ENCODE measurements at places on chromosomes 6 and 20.
A peak's percentile ranks its signal among the peaks of the same experiment; 100 is the strongest.

GRCh38 chr6:88114838-88115237 is 51.3 kb downstream of the CNR1 start:
- H3K27ac ChIP-seq, result no peak overlapping the region
- no peaks in the 10 kb centered on the region for H3K36me3 ChIP-seq

- no peak for DNase-seq
- peaks cover 37% of the 10 kb centered on the region for H3K36me3 ChIP-seq
- H3K27ac ChIP-seq, result no peak overlapping the region
- no peaks in the 10 kb centered on the region for H3K27me3 ChIP-seq
Observed at GRCh38 chr6:138421608-138422007, 17.6 kb downstream of the HEBP2 start.

GRCh38 chr6:52497652-52498408 is 77.7 kb downstream of the EFHC1 start:
- peak overlapping the region; percentile 96 for H3K27ac ChIP-seq
- H3K4me1 ChIP-seq, result no peaks in the 10 kb centered on the region
- no peaks in the 10 kb centered on the region for H3K27me3 ChIP-seq
- H3K4me3 ChIP-seq, result no peak overlapping the region

- no peaks in the 10 kb centered on the region for H3K4me1 ChIP-seq
- no peaks in the 10 kb centered on the region for H3K36me3 ChIP-seq
- no peak overlapping the region for H3K4me3 ChIP-seq
- peak; percentile 3 for DNase-seq
Observed at GRCh38 chr20:63048516-63049190, 41.9 kb upstream of the BHLHE23 start.

GRCh38 chr6:53701333-53702218 is 36.0 kb upstream of the KLHL31 start:
- H3K27me3 ChIP-seq, result no peaks in the 10 kb centered on the region
- peaks cover 5% of the 10 kb centered on the region for H3K4me1 ChIP-seq
- no peaks in the 10 kb centered on the region for H3K36me3 ChIP-seq
- no peak for DNase-seq

DNA sequence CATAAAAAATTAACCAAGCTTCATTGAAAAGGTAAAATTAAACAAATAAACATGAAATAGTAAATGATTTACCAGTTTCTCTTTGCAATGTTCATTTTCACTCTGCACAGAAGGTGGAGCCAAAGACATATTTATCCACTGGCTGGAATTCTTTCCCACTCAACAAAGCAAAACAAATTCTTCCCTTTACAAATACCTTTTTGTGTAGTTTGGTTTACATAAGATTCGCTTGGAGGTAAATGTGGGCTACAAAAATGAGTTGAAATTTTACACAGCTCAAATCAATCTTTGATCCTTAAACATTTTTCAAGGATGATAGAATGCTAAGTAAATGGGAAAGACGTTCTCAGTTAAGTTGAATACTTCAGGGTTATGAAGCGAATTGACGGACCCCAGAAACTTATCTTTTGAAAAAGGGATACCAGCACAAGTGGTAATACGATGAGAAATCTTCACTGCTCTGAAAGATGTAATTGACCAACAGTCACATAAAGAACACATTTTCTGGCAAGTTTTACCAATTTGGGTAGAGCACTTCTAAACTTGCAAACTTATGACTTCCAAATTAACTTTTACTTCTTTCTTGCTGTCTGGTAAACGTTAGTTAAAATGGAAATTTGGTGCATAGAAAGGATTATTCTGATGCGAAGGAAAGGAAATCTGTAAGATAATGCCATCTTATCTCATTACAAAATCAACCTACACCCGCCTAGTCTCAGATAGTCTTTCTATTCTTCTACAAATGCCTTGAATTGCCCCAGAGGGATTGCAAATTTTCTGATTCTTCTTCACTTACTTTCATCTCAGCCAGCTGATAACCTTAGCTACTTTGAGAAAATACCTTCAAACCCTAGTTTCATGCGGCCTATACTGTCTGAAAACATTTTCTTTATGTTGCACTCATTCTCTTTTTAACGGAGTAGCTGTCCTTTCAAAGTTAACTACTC is 4.7 kb upstream of the GJA1 start:
- H3K27me3 ChIP-seq, result no peaks in the 10 kb centered on the region
- no peak overlapping the region for H3K27ac ChIP-seq

DNA sequence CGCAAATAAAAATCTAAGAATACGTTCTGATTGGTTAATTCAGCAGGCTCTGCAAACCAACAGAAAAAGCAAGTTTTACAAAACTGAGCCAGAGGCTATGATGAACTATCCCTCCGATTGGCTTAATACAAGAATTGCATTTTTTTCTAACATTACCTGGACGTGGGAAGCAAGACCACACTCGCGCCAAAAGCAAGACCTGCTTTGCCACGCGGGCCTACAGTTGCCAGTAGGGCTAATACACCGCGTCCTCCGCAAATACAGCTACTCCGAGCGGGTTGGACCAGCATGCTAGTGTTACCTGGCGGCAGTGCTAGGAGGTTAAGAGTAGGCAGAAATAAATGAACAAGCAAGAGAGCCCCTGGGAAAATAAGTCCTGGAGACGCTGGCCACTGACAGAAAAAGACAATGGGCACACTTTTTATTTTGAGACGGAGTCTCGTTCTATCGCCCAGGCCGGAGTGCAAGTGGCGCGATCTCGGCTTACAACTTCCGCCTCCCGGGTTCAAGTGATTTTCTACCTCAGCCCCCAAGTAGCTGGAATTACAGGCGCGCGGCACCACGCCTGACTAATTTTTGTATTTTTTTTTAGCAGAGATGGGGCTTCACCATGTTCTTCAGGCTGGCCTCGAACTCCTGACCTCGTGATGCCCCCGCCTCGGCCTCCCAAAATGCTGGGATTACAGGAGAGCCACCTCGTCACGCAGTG is 131.9 kb upstream of the BTN3A2 start:
- H3K27ac ChIP-seq, result peak overlapping the region; percentile 57
- no peaks in the 10 kb centered on the region for H3K36me3 ChIP-seq
- peaks cover 50% of the 10 kb centered on the region for H3K27me3 ChIP-seq
- peak overlapping the region; percentile 62 for H3K4me3 ChIP-seq
- no peak for DNase-seq
- H3K4me1 ChIP-seq, result peaks cover 11% of the 10 kb centered on the region

DNA sequence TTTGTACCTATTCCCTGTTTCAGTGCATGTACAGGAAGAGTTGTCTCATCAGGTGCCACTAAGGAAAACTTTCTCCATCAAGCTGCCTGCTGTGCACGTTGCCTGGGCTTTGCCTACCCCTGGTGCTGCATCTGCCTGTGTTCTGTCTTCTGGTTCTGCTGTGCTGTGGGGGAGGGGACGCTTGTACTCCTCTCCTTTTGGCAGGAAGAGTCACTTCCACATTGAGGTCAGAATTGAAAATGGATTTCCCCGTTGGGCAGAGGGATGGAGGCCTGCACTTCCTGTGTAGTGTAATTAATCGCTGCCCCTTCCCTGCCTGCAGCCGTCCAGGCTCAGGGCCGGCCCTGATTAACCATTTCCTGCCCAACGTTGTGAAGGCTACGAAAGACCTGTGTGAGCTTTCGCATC is 153.3 kb downstream of the SCML4 start:
- peak; percentile 75 for DNase-seq
- no peak overlapping the region for H3K27ac ChIP-seq
- H3K4me1 ChIP-seq, result peaks cover 20% of the 10 kb centered on the region
- H3K4me3 ChIP-seq, result peak overlapping the region; percentile 8

DNA sequence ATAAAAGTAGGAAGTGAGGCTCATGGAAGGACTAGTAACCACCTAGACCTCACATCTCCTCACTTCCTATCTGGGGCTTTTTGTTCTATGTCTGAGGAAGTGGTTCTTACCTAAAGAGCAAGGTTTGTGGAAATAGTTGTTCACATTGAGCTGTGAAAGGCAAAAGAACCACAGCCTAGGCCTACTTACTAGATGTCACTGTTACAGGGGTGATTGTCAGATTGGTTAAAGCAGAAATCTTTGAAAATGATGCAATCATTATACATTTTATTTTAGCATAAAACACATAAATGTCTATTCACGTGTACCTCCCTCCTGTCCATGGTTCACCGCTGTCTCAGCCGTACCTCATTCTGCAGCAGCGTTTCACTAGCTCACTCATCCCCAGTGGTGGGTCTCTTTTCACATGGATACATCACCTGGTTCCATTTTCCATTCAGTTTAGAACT is 268.8 kb downstream of the TMEM242 start:
- H3K4me1 ChIP-seq, result peaks cover 3% of the 10 kb centered on the region
- no peaks in the 10 kb centered on the region for H3K36me3 ChIP-seq
- no peaks in the 10 kb centered on the region for H3K27me3 ChIP-seq
- DNase-seq, result no peak
- no peak overlapping the region for H3K4me3 ChIP-seq

- H3K4me3 ChIP-seq, result no peak overlapping the region
- H3K27me3 ChIP-seq, result no peaks in the 10 kb centered on the region
- peak overlapping the region; percentile 24 for H3K27ac ChIP-seq
- H3K4me1 ChIP-seq, result no peaks in the 10 kb centered on the region
Observed at GRCh38 chr6:139981066-139981624, 606.7 kb upstream of the CITED2 start.
